ENCODE measurements at places on chromosomes 2 and 18.

DNA sequence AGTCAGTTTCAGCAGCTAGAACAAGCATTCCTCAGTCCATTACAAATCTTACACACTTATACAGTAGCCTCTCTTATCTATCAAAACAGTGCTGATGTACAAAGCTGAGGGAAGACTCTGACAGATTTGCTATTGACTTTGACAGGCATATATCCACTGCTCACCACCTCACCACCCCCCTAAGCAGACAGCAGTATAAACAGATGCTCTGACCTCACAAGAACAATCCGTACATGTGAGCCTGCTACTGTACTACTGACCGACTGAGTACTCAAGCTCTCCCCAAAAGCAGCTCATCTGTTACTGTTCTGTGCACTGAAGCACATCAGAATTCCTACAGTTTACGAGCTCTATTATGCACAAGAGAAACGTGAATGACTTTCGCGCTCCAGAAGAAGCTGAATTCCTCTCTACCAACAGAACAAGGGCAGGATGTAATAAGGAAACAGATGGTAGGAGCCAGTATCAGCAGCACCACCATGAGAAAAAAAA, 95.6 kb upstream of the PDE1A start:
- DNase-seq = peak; percentile 95

GRCh38 chr2:184834699-184835397, 236.5 kb downstream of the ZNF804A start:
- DNase-seq = no peak

DNA sequence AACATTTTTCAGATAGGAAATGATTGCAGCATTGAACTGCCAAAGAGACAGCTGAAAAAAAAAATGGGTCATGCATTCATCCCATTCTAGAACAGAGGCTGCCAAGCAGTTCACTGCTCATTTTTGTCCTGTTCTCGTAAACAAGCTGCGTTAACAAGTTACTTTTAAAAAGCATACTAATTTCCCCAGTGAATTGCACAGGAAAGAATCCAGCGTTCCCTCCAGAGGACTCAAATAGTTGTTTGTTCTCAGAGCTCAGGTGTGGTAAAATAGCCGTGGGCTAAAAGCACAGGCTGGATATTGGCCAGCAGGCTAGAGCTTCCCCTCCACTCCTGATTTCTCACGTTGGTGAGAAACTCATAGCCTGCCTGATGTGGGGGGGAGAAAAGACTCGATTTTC, 76.1 kb upstream of the AQP4 start:
- no peak for DNase-seq

GRCh38 chr18:21330122-21330701, 88.2 kb downstream of the GREB1L start:
- no peak for DNase-seq

DNA sequence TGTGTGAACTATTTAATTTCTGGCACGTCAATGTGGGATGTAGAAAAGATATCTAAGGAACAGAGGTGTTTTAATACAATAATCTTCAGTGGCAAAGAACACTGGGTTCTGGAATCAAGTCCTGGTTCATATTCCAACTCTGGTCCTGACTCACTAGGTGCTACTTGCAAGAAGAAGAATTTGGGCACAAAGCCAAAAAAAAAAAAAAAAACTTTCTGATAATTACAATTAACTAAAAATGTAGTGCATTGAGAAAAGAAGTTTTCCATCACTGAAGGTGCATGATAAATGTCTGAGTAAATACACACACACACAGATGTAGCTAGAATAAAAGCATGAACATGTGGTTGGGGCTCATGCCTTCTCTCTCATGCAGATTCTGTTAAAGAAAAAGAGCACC, 424.4 kb upstream of the REG3G start:
- DNase-seq = no peak

Measured in NCI-H446 treated with DMSO at 0.1 percent for 48 hours (cell line).